ENCODE measurements at places on chromosomes 12 and 14.

GRCh38 chr14:57066887-57067513 is 201.7 kb downstream of the EXOC5 start:
- DNase-seq, result no peak

DNA sequence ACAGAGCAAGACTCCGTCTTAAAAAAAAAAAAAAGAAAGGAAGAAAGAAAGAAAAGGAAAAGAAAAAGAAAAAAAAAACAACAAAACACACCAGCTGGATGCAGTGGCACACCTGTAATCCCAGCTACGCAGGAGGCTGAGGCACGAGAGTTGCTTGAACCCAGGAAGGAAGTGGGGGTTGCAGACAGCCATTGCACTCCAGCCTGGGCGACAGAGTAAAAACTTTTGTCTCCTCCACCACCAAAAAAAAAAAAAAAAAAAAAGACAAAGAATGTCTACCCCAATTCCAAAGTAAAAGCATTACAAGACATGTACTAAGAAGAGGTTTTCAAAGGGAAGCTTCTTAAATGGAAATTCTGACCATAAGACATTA is 53.4 kb downstream of the HNRNPC start:
- no peak for DNase-seq

GRCh38 chr12:9143137-9143536 is 27.4 kb upstream of the A2M start:
- DNase-seq, result no peak

- DNase-seq, result no peak
These were observed 144.6 kb upstream of the CDKN3 start for GRCh38 chr14:54252072-54252730.

- DNase-seq, result no peak
These were observed 1085.4 kb downstream of the SLC6A15 start for GRCh38 chr12:83827193-83827592.

- no peak for DNase-seq
These were observed at the start of gene ANKS1B for GRCh38 chr12:99984271-99985128. ANKS1B (minus strand) TSS chr12:99984936; CDS start chr12:99984237, 699 bp downstream.

DNA sequence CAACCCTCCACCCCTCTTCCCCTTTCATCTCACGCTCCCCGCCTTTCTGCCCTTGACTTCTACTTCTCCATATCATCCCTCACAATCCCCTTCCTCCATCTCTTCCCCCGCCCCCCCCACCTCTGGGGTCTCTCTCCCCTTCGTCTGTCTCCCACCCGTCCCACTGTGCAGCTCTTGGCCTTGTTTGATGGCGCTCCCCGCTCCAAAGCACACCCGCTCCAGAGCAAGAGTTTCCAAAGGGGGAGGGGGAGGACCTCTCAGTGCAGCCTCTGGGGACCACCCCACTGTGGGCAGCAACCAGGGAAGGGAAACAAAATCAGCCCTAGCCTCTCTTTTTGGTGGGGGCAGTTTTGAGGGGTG is 774 bp downstream of the CHGA start:
- DNase-seq, result no peak

GRCh38 chr12:107179871-107180270 is 86.5 kb upstream of the CRY1 start:
- no peak for DNase-seq

DNA sequence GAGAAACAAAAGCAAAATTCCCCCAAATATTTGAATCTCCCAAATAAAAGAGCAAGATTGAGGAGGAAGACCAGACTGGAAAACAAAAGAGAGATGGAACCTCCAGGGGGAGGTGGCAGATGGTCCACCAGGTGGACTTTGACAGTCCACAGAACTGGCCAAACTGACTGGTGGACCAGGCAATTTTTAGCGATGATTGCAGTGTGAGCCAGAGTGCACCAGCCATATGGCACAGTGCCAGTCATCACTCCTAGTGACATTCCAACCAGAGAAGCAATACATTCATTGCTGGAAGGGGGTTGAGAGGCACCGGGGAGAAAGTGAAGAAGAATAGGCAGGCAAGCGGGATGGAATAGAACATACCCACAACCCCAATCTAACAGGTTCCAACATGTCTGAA is 182.9 kb downstream of the EXOC5 start:
- no peak for DNase-seq

DNA sequence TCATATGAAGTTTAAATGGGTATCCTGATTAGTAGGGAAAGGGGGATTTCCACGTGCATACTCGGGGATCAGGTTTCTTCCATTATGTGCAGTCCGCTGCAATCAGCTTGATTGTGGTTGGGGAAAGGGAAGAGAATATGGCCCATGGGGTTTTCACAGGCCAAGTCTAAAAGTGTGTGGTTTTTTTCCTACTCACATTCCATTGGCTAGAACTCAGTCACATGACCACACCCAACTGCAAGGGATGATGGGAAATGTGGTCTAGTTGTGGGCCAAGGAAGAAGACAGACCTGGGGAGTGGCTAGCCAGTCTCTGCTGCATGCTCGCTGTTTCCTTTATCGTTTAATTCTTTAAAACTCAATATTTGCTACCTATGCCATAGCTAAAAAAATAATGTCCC is 105.1 kb downstream of the PRIMA1 start:
- DNase-seq, result no peak

DNA sequence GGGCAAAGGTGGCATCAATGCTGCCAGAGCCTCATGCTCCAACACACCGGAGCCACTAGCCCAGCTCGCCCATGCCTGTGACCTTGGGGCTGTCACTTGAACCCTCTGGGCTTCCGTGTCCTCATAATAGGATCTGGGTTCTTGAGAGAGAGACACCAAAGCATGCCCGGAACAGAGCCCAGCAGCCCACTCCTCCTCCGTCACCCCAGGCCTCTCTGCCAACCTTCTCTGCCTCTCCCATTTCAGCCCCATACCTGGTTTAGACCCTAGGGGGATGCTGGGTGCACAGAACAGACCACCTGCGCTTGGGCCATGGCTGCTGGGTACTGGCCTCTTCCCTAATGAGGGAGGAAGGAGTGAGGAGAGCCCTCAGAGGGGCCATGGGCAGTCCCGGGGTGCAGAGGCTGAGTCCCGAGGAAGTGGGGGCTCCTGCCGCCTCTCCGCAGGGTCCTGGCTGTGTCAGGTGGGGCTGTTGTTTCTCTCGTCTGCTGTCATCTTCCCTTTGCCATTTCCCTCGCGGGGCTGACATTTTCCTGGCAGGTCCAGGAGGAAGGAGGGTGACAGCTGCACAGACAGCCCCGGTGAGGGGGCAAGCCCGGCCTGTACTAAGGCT is 172.4 kb upstream of the RTL1 start:
- DNase-seq, result no peak

- DNase-seq, result no peak
These were observed 14.3 kb downstream of the MCRS1 start for GRCh38 chr12:49553512-49554088.

- no peak for DNase-seq
These were observed 2.1 kb downstream of the IFI27 start for GRCh38 chr14:94112513-94113063.

DNA sequence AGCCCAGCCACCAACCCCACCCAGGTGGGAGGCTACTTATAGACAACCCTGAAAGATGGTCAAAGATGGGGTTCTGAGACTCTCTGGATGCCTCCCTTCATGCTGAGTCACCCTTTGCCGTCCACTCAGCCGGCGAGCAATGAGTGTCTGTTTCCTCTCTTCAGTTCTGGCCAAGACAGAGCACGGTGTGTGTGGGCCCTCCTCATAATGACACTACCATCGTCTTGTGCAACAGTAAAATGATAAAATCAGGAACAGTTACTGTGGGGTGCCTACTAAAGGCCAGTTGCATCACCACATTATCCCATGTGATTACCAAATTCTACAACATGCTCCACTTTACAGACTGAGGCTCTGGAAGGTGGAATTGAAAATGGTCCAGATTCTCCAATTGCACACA is 7.0 kb upstream of the BDKRB1 start:
- no peak for DNase-seq

DNA sequence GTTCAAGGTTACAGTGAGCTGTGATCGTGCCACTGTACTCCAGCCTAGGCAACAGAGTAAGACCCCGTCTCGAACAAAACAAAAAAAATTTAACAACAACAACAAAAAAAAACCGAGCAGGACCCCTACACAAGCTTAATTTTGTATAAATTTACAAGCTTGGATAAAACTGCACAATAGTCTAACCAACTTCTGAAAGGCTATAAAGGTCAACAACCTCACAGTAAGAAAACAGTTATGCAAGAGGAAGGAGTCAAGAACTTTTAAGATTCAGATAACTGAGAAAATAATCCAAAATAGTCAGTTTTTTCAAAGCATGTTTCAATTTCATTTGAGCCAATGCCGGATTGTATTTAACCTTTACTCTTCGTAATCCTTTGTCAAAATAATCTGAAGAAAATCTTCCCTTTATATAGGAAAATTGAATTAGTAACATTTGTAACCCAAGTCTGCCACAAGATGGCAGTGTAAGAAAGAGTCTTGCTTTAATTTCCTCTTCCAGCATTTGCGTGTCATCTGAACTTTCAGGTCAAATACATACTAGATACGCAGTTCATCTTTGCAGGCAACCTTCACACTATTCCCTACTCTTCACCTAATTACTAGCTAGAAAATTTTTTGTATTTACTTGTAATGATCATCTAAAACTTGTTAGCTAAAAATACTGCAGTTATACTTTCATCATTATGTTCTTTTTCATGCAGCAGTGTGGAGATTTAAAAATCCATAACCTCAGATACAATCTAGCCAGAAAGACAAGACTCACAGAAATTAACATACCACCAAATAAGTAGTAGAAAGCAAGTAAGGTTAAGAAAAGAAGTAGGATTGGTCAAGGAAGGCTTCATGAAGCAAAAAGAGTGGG is 5.8 kb downstream of the CCNB1IP1 start:
- DNase-seq, result no peak

- peak; percentile 99 for DNase-seq
These were observed at the start of gene ATF7 for GRCh38 chr12:53625946-53626701. ATF7 (minus strand) TSS chr12:53626382; CDS start chr12:53601000, 25,382 bp downstream.

DNA sequence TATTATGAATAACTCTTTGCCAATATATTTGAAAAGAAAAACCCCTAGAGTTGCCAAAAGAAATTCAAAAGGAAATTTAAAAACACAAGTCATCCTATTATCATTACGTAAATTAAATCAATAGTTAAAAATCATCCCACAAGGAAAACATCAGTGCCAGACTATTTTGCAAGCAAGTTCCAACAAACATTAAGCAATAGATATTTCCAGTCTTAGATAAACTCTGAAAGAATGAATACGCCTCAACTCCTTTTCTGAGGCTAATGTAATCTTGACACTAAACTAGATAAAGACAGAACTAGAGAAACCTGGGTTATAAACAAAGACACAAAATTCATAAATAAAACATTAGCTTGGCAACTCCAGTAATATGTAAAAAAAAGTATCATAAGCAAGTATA is 245.9 kb downstream of the FOXN3 start:
- DNase-seq, result no peak

DNA sequence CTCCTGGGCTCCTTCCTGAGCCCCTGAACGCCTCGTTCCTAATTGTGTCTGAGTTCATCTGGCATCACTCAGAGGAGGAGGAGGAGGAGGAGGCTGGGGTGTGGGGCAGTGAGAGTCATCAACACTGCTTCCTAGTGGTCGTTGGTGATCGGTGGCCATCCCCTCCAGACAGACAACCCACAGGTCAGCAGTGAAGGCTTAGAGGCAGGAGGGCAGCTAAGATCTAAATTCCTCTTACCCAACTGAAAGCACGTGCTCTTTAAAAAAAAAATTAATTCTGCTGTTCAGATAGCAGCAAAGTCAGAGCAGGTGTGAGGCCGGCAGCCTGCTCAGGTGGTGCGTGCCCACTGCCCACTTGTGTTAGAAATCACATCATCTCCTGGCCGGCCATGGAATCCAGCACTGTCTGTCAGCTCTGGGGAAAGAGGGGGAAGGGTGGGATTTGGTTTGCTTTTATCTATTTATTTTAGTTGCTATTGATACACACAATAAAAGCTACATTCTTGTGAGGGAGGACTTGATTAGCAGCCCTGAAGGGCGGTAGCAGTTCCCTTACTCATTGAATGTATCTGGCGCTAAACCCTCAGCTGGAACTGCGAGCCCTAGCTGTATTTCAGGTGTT is 46.6 kb downstream of the PPP2R5C start:
- DNase-seq, result no peak

DNA sequence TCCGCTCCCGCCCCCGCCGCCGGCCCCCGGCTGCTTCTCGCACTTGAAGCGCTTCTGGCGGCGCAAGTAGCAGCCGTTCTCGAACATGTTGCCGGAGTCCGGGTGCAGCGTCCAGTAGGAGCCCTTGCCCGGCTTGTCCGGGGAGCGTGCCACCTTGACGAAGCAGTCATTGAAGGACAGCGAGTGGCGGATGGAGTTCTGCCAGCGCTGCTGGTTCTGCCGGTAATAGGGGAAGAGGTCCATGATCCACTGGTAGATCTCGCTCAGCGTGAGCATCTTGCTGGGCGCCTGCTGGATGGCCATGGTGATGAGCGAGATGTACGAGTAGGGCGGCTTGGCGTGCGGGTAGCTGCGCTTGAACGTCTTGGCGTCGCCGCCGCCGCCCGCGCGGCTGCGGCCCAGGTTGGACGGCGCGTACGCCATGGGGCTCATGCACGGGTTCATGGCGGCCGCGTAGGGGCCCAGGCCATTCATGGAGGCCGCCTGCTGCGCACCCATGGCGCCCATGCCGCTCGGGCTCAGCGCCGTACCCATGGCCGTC is 3.0 kb downstream of the FOXA1 start:
- DNase-seq, result no peak

DNA sequence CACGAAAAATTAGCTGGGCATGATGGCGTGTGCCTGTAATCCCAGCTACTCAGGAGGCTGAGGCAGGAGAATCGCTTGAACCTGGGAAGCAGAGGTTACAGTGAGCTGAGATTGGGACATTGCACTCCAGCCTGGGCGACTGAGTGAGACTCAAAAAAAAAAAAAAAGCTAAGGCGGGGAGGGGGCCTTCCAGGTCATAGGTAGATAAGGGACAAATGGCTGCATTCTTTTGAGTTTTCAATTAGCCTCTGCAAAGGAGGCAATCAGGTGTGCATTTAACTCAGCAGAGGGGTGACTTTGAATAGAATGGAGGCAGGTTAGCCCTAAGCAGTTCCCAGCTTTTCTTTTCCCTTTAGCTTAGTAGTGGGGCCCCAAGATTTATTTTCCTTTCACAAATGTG is 743 bp upstream of the AACS start:
- no peak for DNase-seq

DNA sequence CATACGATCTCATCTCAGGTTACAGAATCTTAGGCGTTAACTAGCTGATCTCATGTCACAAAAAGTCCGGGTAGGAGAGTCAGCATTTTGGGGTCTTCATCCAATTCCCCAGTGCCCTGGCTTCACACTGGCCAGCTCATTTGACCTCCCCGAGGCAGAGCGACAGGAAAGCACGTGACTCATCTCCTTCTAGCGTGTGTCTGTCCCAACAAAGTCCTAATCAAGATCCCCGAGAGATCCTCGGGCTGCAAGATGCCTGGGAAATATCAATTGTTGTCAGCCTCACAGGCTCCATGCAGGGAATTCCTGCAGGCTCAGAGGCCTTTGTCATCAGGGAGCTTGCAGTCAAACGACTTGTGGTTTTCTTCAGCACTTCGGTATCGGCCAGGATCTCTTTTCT is 57.5 kb downstream of the ZNF664 start:
- no peak for DNase-seq

GRCh38 chr12:111122458-111122878 is 202.1 kb upstream of the MYL2 start:
- DNase-seq, result no peak

- DNase-seq, result no peak
These were observed 3.1 kb downstream of the DYNLL1 start for GRCh38 chr12:120498870-120499515.

Measured in activated T-cell treated with anti-CD3 and anti-CD28 coated beads for 1 hour (primary cell).